Activated CD8-positive, alpha-beta memory T cell treated with anti-CD3 and anti-CD28 coated beads, Interleukin-2, amount 50 U/mL, for 4 hours (primary cell): ENCODE measurements at places on chromosomes 12 and 14.
A peak's percentile ranks its signal among the peaks of the same experiment; 100 is the strongest.

DNA sequence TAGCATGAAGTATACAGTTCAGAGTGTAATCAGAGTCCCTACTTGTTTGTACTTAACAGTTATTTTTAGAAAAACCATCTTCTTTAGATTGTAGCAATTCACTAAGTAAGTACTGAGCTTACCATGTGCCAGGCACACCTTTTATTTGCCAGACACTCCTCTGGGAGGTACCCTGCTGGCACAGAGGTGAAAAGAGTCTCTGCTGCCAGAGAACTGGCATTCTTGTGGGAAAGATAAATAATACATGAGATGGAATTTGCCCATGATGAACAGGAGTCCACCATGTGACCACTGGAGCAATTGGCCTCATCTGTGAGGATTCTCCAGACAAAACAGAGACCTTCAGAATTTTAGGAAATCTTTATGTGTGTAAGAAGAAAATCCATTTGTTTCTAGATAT lies 199.3 kb upstream of the SLC16A7 start:
- no peak for DNase-seq

GRCh38 chr14:47596860-47597259 lies 78.5 kb downstream of the MDGA2 start:
- no peak for DNase-seq

- no peak for DNase-seq
Measured at GRCh38 chr12:84789184-84789583, 123.4 kb downstream of the SLC6A15 start.

DNA sequence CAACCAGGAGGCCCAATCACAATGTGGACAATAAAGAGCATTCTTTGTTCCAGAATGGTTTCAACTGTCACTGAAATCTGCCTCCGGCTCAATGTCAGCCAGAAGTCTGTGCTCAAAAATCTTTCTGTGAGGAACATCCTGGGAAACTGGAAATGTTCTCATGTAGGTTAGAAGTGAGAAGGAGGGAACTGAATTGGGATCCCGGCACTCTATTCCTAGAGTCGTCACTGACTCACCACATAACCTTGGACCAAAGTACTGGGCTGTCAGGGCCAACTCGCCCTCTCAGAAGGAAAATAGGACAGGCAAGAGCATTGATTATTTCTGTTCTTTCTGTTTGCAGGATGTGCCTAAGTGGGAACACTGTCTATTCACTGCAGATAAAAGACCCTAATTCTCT lies 57.6 kb downstream of the PRKAB1 start:
- DNase-seq = no peak

GRCh38 chr12:9721394-9722092 lies 11.4 kb downstream of the CLECL1 start:
- DNase-seq = no peak

DNA sequence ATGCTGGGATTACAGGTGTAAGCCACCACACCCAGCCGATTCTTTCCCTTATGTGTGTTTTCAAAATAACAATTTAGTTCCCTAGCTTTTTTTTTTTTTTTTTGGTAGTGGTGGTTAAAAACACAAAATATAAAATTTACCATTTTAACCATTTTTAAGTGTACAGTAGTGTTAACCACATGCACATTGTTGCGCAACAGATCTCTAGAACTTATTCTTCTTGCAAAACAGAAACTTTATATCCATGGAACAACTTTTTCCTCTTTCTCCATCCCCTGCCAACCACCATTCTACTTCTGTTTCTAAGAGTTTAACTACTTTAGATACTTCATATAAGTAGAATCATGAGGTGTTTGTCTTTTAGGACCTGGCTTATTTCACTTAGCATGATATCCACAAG lies 1.1 kb upstream of the NDUFA12 start:
- DNase-seq = no peak

DNA sequence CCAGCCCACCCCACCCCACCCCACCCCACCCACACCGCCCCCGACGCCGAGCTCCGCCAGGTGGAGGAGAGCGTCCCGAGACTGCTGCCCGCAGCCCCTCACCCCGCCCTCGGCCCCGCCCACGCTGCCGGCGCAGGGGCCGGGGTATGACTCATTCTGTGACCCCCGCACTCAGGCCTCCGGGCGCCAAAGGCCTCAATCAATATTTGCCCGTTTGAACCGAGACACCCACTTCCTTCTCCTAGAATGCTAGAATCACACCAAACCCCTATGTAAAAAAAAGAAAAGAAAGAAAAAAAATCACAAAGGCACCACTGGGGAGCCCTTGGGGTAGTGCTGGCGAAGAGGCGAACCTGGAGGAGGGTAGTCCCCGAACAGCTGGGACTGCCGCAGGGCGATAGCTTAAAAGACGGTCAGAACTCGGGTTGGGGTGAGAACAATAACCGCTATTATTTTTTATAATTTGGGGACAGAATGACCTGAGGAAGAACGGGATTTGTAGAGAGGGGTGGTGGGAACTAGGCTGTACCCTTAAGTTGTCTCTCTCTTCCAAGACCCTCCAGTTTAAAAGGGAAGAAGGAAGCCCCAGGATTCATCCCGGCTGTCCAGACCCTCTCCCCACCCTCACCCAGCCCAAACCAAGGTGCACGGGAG lies 894 bp downstream of the KRT8 start:
- DNase-seq = peak; percentile 53
